ENCODE measurements at places on chromosomes 5 and 9.
A peak's percentile ranks its signal among the peaks of the same experiment; 100 is the strongest.

DNA sequence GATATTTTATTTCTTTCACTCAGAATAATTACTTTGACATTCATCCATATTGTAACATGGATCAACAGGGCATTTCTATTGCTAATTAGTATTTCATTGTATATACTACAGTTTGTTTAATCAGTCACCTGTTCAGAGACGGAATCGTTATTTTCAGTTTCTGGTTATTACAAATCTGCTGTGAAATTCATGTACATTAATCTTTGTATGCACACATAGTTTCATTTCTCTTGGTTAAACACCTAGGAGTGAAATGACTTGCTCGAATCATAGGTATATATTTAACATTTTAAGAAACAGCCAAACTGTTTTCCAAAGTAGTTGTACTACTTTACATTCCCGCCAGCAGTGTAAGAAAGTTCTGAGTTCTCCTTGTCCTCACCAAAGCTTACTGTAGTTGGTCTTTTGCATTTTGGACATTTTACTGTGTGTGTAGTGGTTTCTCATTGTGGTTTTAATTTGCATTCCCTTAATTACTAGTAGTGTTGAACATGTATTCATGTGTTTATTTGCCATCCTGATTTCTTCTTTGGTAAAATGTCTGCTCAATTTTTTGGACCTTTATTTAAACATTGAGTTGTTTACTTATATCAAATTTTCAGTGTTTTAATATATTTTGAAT, 198.2 kb downstream of the SAXO1 start:
- DNase-seq: no peak

DNA sequence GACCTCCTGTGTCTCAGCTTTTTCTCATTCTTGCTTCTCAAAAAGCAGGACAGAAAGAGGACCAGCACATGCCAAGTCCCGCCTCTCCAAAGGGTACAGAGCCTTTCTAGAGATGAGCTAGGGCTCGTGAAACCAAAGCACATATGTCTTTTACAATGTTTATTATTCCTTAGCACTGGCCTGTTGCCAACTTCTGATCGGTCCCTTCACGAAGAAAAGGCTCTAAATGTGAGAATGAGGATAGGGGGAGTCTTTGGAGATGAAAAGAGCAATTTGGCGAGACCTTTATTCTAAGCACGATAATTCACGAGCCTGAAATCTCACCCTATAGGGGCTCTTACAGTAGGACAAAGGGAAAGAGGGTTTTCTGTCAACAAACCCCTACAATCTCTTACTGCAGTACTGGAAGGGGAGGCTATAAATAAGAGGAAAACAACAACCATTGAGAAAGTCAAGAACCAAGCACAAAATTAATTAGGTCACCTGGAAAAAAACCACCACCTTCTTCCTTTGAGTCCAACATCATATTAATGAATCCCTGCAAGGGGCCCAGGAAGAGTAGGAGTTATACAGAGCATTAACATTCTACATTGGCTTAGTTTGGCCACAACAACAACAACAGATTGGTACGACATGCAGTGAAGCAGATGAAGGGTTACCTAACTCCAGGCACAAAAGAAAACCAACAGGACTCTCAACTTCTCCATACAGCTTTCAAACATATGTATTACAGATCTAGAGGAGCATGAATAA, 309.5 kb downstream of the PDE4D start:
- no peak for DNase-seq

DNA sequence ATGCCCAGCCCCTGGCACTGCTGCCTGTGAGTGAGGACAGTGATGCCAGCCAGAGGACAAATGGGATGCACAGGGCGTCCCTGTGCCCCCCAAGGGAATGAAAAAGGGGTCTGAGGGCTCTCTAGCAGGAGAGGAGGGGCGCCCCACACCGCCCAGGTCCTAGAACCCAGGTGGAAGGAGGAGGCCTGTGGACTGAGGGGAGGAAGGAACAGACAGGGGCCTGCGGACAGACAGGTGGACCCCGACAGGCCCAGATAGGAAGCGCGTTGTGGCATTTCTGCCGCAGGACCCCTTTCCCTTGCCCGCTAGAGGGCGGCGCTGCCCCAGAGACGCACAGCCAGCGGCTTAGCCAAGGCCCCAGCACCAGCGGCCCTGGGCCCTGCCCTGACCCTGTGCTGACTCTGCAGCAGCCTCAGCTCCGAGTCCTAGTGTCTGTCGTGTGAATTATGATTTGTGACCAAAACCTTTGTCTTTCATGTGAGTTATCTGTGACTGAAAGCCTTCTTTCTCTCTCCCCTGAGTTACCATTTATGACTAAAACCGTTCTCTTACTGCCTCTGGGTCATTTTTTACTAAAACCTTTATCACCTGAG, 30.7 kb downstream of the TRIP13 start:
- DNase-seq: peak; percentile 61

DNA sequence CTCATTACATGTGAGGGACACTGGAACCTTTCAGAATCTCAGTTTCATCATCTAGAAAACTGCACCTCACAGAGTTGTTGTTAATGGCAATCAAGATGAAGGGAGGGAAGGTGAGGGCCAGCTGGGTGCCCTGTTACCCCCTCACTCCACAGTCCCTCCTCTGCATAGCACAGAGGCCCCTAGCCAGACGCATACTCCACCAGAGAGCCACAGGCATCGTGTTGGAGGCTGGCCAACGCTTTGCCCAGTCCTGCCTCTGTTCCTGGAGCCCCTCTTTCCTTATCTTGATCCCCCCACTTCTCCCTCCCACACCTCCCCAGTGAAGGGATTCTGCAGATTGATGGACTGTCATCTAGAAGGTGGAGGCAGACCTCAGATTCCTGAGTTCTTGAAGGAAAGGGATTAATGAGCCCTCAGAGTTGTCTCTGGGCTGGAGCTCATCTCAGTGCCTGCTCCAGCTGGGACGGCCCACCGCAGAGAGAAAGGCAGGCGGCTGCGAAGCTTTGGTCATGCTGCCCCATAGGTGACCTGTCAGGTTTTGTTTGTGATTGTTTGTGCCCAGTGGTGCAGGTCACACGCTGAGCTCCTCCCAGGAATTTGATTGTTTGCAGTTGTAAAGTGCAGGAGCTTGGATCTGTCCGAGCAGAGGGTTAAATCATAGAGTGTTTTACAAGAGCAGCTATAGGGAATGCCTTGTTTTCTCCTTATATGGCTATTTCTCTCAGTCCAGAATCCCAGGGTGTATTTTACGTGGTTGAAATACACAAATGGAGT, 487.3 kb downstream of the CCDC171 start:
- DNase-seq: no peak

DNA sequence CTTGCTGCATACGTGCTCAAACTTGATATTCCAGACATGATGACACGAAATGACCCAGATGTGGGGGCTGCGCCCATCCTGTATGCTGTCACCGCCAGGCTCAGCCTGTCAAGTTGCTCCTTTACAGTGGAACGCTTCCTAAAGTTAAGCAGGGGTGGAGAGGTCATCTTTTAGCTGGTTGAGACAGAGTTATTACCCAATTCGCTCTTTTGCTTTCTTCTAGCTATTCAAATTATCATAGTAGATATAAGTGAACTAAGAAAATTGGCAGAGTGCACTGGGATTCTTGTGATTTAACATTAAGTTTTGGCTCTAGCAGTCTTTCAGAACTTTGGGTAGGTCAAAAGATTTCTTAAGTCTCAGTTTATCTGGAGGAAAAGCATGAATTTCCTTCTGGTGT, 69.8 kb upstream of the BASP1 start:
- DNase-seq: no peak

DNA sequence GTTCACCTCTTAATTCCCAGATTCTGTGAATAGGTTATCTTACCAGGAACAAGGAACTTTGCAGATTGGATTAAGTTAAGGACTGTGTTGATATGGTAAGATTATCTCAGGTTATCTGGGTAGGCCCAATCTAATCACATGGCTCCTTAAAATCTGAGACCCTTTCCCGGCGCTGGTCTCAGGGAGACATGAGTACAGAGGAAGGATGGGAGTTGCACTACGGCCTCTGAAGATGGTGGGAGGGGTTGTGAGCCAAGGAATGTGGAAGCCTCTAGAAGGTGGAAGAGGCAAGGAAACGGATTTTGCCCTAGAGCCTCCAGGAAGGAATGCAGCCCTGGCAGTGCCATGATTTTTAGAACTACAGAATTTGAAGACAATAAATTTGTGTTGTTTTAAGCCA, 95.1 kb downstream of the AK8 start:
- DNase-seq: no peak

GRCh38 chr5:109553846-109554245, 135.9 kb upstream of the MAN2A1 start:
- DNase-seq: no peak

GRCh38 chr5:151139015-151139414, 18.6 kb downstream of the ANXA6 start:
- DNase-seq: no peak

DNA sequence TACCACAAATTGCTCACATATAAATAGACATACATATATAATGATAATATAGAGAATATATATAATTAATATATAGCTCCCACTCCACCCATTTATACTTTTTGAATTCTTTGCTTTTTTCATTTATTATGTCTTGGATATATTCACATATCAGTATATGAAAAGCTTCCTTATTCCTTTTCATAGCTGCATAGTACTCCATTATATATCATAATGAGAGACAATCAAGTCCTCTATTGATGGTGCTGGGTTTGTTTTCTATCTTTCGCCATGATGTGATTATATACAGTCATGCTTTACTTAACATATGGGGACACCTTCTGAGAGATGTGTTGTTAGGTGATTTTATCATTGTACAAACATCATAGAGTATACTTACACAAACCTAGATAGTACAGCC, 51.6 kb upstream of the ELL2 start:
- no peak for DNase-seq

DNA sequence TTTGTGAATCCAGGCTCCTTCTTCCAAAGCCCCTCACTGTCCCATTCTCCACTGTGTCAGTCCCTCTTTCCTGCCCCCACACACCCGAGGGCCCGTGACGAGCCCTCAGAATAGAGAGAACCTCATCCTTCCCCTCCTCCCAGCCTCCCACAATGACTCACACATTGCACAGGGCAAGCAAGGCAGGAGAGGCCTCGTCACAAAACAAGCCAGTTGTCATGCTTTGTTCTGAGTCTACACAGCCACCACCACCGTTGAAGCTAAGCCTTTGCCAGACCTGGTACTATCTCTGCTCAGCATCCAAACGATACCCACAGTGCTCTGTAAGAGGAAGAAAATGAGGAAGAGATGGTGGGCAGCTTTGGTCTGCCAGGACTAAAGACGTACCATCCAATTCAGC, 142.2 kb upstream of the ZNF366 start:
- no peak for DNase-seq

All from activated T-cell treated with anti-CD3 and anti-CD28 coated beads for 1 hour (primary cell).